ENCODE measurements at places on chromosomes 1 and 21. TPM values are rescaled to one million over a fixed set of nuclear protein-coding genes. Genes with fewer than 3 reads are reported as not detected.

Gene NES
- total RNA-seq = 15.0 TPM

Gene RSPH1
- total RNA-seq = 6.4 TPM

GRCh38 chr1:4086085-4086850 is 186.2 kb upstream of the C1orf174 start:
- DNase-seq = no peak

- no peak for DNase-seq
These were observed 663.7 kb downstream of the ADGRL2 start for GRCh38 chr1:82464362-82465001.

Gene SYCP1
- not detected for total RNA-seq

Gene SFN
- 0.72 TPM for total RNA-seq

DNA sequence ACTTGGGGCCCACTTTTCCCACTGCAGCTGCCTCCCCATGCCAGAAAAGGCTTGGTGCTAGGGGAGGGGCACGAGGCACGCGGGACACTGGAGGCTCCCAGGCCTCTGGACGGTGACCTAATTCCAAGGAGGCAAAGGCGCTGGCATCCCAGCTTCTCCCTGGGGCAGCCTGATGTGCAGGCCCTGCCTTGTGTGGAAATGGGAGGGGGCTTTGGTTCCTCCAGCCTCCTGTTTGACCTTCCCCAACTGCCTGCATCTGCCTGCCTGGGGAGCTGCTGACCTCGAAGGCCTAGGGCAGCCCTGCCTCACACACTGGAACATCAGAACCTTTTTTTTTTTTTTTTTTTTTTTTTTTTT is 39.9 kb downstream of the KIAA1614 start:
- peak; percentile 22 for DNase-seq

- no peak for DNase-seq
These were observed 2.2 kb upstream of the FBLIM1 start for GRCh38 chr1:15756143-15757015.

- DNase-seq = no peak
These were observed 1.4 kb downstream of the GPR37L1 start for GRCh38 chr1:202124142-202124541.

- no peak for DNase-seq
These were observed 35.9 kb upstream of the HMGN1 start for GRCh38 chr21:39384674-39385298.

GRCh38 chr1:223785808-223786207 is 59.9 kb downstream of the TP53BP2 start:
- DNase-seq = no peak

Gene GLMP
- total RNA-seq = 23.2 TPM

DNA sequence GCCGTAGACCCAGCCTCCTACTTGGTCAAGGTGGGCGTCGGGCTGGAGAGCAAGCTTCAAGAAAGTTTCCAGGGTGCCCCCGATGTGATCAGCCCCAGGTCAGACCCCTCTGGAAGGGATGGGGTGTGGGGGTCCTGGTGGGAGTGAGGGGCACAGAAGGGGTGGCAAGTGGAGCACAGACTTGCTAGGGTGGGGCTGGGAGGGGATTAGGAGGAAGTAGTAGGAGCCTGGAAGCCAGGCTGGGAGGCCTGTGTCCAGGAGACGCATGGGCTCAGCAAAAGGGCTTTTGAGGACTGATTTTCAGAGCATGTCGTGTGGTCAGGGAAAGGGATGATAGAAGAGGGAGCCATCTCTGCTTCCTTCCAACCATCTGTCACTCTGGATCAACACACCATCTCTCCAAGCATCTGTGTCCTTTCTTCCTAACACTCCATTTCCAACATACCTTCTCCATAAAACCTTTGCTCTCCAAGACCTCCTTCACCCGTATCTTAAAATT is 8.5 kb downstream of the TRIM46 start:
- peak; percentile 24 for DNase-seq

GRCh38 chr1:19628879-19629278 is 15.2 kb upstream of the NBL1 start:
- DNase-seq = no peak

GRCh38 chr21:42633858-42634257 is 19.6 kb upstream of the PDE9A start:
- DNase-seq = no peak

GRCh38 chr1:207740207-207740606 is 11.6 kb upstream of the CD46 start:
- no peak for DNase-seq

Gene AMPD1
- total RNA-seq = not detected

GRCh38 chr21:36647279-36648093 is 51.4 kb upstream of the SIM2 start:
- no peak for DNase-seq

Gene HSPA6
- 1.0 TPM for total RNA-seq

GRCh38 chr1:99641558-99641957 is 4.4 kb upstream of the PALMD start:
- no peak for DNase-seq

DNA sequence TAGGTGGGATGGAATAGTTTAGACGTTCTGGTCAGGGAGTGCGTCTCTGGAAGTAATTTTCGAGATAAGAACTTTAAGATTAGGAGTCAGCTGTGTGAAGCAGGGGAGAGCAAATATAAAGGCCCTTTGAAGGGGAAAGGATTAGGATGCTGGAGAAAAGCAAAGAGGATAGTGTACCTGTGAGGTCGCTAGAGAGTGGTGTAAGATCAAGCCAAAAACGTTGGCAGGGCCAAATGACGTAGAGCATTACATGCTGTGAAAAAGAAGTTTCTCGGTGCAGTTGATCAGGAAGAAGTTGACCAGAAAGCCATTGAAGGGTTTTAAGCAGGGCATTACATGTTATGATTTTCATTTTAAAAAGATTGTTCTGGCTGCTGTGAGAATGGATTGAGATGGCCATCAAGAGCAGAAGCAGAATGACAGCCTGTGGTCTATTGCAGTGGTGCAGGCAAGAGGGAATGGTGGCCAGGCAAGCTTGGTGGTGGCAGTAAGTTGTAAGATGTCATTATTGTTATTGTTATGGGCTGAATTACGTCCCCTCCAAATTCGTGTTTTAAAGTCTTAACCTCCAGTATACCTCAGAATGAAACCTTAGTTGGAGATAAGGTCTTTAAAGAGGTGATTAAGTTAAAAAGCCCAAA is 113.6 kb upstream of the KIF26B start:
- no peak for DNase-seq

Measured in dorsolateral prefrontal cortex (tissue), 122 donors.